ENCODE measurements at places on chromosomes 2 and 18. TPM values are rescaled to one million over a fixed set of nuclear protein-coding genes. Genes with fewer than 3 reads are reported as not detected.

The DSG4 gene
- total RNA-seq: under 0.01 TPM

DNA sequence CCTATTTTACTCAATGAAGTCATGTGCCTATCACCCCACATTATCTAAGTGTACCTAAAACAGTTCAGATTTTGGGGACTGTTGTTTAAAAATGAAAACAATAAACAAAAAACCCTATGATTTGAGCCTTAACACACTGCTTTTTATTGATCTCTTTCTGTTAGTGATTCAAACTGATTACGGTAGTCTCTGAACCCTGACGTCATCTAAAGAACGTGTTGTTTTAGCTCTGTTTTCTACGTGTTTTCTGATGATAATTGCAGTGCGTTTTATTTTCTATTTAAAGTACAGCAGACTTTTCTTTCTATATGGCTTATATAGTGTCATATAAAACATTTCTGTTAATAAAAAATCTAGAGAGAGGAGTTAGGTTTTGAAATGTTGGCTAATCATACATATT lies 93.9 kb upstream of the FAM237A start:
- no peak for DNase-seq

DNA sequence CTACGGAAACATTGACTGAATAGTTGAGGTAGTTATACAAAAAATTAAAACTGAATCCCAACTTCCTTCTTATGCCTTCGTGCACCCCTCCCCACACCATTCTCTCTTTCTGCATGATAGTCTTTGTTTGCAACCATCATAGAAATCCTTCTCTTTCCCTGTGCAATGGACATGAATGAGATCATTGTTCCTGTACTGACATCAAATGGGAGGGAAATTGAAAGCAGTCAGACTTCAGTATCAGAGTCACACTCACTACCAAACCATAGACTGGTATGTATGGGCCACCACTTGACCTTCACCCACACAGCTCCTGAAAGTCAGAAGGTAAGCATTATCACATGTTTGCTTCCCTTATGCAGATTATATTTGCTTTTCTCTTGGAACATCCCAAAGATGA lies 782.8 kb downstream of the BCL11A start:
- DNase-seq: no peak

DNA sequence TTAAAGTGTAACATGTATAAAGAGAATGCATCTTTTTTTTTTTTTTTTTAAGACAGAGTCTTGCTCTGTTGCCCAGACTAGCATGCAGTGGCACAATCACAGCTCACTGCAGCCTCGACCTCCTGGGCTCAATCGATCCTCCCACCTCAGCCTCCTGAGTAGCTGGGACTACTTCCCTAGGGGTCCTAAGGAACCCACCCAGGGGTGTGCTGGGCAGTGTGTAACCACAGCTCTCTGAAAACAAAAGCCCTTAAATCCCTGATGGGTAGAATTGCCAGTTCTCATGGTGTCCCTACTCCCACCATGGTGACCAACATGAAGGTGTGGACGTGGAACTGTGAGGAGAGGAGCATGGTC lies 105.6 kb upstream of the ST3GAL5 start:
- DNase-seq: no peak

DNA sequence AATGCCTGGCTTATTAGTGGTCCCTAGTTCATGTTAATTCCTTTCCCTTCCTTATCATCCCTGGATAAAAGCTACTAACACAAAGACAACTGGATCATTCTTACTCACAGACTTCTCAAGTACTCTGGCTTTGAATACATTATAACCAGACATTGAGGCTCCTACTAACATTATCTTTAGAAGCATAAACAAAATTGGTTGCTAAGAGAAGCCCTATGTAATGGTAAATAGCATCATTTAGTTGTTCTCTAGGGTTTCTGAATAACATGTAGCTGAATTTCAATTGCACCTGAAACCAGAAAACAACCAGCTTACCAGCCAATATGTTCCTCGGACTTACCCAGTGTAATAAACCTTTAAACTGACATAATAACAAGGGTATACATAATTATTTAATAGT lies 114.1 kb upstream of the NCKAP5 start:
- no peak for DNase-seq

- no peak for DNase-seq
Measured at GRCh38 chr2:196534495-196534894, 105.0 kb upstream of the CCDC150 start.

DNA sequence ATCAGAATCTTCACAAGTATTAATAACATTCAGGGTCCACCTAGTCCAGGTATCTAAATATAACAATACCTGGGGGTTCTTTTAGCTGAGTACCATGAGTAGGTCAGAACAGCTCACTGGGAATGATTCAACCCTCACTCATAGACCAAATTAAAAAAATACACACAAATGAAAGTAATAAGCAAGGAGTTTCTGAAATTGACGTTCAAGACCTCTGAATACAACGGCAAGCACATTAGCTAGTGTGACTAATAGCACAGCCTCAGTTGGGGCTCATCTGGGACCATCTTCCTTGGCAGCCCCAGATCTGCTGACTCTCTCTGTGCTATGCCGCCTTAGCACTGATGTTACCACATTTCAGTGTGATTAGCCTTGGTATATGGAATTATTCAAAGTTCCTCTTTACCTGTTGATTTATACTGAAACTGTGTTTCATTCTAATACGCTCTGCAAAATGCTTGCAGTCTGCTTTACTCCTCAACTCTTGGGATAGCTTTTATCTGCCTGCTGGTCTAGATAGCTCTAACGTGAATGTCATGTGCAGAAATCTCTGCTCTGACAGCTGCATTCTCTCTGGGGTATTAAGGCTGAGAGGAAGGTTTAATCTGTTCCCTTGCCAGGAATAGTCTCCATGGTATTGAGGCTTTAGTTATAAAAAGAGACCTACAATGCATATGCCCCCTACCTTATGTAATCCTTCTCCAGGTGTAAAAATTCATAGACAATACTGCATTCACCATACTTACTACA lies 153.3 kb downstream of the METTL4 start:
- DNase-seq: peak; percentile 77

DNA sequence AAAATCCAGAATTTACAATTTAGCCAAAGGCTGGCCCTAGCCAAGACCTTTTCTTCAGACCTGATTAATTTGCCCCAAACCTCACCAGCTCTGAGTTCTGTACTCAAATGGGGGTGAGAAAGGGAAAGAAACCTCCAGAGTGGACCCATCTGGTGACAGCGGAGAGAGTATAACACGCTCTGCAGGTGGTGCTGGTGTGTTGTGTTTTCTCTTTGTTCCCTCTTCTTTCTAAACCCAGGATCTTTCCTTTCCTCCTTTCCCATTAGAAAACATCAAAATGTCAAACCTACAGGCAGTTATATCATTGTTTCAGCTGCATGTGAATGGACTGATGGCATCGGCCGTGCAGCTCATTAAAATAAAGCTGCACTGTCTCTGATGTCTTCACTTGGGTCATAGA lies 253.2 kb upstream of the SP5 start:
- DNase-seq: no peak

- DNase-seq: peak; percentile 3
Measured at GRCh38 chr2:11949732-11950523, 203.5 kb downstream of the LPIN1 start.

- peak; percentile 99 for DNase-seq
Measured at GRCh38 chr2:219987830-219988229, 360.4 kb downstream of the SLC4A3 start.

DNA sequence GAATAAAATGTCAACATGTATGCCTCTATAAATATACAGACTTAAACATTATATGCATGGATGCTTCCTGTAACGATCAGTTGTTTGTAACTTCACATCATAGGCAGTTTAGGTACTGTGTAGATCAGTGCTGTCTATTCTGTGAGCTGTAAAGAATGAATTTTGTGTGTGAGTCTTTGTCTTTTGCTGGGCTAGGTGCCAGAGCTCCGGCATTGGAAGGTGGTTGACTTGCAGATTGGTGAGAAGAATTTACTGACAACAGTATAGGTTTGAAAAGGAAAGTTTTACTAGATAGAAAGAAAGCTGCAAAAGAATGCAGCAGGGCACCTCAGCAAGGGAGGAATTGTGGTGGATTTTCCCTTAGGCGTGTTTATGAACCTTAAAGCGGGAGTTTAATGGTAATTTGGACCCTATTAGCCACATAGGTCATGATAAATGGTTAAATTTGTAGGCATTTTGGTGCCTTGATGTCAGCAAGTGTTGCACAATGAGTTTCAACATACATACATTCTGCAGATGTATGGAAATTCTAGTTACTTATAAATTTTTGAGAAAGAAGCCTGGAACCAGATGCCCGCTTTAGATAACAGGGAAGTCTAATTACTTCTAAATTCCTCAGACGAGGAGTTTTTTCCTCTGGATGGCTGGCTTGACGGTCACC lies 6.7 kb upstream of the QPCT start:
- no peak for DNase-seq

- peak; percentile 57 for DNase-seq
Measured at GRCh38 chr18:9535430-9535991, 60.2 kb downstream of the RALBP1 start.

- no peak for DNase-seq
Measured at GRCh38 chr2:73035899-73036711, 35.4 kb downstream of the SFXN5 start.

GRCh38 chr2:219559156-219559915 lies 12.0 kb downstream of the OBSL1 start:
- DNase-seq: no peak

The KRTCAP3 gene
- total RNA-seq: 29.1 TPM

The CREG2 gene
- 0.26 TPM for total RNA-seq

The PRSS56 gene
- total RNA-seq: not detected

The DBI gene
- 98.1 TPM for total RNA-seq

DNA sequence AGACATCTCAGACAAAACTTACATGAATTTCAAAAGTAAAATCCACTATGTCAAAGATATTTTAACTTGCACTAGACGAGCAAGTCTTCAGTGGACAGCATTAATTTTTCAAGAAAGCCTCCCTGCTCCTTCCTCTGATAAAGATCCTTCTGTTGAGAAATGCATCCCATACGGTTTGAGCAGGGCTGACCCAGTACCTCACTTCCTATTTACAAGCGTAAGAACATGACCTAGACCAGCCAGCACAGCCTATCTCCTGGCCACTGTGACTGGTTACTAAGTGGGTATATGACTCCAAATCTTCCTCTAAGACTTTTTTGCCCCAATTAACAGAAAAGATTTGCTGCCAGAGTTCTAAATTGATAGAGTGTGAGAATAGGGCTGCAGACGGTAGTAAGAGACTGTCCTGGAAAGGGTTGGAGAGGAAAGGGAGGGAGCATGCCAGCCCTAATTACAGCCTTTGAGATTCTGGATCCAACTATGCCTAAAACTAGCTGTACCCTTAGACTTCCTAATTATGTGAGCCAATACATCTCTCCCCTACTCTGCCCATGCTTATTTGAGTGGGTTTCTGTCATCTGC lies 108.4 kb downstream of the PRELID3A start:
- no peak for DNase-seq

The PAX8 gene
- not detected for total RNA-seq

DNA sequence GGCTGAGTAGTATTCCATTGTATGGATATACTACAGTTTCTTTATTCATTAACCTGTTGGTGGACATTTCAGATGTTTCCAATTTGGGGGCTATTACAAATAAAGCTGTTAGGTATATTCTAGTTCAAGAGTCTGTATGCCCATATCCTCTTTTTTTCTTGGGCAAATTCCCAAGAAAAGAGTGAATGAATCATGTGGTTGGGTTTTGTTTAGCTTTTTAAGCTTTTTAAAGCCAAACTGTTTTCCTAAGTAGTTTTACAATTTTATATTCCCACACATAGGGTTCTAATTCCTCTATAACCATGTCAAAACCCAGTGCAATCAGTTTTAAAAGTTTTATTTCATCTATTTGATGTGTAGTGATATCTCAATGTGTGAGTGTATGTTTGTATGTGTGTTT lies 44.9 kb upstream of the BAZ2B start:
- no peak for DNase-seq

The BMPR2 gene
- total RNA-seq: 6.3 TPM

DNA sequence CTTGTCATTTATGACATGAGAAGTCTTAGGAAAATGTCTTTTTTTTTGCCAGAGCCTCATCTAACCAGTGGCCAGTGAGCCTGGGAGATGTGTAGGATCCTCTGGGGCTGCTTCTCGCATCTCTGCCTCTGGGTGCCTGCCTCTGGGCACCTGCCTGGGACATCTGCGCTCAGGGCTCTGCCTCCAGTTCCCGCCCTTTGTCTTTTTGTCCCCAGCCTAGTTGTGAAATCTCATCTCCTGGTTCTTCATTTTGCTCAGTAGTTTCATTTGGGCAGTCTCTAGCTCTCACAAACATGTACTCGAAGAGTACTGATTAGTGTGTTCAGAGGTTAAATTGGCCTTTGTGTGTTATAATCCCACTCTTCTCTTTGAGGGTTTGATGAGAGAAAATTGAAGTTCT lies 92.0 kb downstream of the LTBP1 start:
- DNase-seq: no peak

DNA sequence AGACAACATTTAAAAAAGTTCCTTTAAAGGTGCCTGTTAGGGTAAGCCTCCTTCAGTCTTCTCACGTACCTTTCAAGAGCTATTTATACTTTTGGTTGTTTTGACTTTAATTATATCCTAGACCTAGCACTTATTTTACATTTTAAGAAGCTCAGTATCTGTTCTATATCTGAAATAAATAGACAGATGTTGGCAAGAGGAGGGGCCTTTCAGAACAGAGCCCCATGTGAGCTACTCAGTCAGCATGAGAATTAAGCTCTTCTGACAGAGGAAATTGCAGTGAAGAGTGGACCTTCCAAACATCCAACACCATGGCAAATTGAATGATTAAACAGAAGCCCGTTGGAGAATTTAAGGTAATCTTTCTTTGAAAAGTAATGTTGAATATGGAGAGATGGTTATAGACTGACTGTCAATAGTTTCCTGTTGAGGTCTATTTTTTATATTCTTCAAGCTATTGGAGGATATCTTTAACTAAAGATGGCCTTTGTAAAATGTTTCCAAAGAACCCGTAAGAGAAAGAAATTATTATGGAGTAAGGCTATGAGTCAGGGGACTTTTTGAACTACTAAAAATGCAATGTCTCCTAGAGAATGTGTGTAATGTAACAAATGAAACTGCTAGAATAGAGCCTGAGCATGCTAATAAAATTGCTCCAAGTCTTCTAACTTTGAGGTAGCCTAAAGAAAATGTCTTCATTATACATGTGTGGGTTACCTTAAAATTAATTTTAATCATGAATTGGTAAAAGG lies 17.3 kb downstream of the NYAP2 start:
- no peak for DNase-seq

DNA sequence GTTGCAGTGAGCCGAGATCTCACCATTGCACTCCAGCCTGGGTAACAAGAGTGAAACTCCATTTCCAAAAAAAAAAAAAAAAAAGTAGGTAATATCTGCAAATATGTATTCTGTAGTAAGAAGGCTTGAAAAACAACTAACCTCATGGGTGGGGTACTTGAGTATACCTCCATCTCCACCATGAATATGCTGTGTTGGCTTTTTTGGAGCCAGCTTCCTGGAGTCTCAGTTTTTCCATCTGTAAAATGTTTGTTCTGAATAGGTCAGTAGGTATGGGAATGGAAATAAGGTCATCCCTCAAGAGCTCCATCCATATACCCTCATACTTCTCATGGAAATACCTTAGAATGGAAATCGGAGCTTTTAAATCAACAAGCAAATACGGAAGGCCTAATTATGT lies 430.0 kb upstream of the FAM98A start:
- no peak for DNase-seq

The RTP5 gene
- total RNA-seq: not detected

The CFAP65 gene
- not detected for total RNA-seq
